ENCODE measurements at places on chromosomes 3 and 15.

- no peak for DNase-seq
Measured at GRCh38 chr3:126442094-126442855, 33.4 kb downstream of the ZXDC start.

- DNase-seq: no peak
Measured at GRCh38 chr3:12413721-12414255, 70.5 kb upstream of the TSEN2 start.

GRCh38 chr3:122314228-122314876 is 10.7 kb upstream of the CSTA start:
- DNase-seq: no peak

DNA sequence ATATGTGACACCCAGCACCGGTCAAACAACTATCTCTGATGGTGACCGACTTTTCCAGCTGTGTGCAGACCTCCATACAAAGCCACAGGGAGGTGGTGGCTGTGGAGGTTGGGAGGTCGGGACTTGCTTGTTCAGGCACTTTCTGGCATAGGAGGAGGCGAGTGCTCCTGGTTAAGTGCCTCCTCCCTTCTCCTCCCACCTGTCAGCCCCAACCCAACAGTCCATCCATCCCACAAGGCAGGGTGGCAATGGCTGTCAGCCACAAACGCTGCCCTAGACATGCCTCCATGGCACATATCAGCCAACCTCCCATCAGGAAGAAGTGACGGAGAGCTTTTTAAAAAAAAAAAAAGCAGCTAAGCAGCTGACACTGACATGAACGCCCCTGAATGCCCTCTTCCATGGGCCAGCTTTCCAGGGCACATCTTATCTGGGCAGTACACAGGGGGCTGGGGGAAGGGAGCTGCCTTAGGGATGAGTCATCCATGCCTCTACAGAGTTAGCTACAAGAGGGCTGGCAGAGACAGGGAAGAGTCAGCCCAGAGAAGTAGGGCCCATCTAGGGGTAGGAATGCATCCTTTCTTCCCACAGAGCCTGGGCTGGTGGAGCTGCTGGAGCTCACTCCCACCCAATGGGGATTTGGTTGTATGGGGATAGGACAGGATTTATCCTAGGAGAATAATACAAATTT is 41.2 kb downstream of the CCDC12 start:
- no peak for DNase-seq

- DNase-seq: no peak
Measured at GRCh38 chr15:69957175-69957574, 140.5 kb downstream of the TLE3 start.

DNA sequence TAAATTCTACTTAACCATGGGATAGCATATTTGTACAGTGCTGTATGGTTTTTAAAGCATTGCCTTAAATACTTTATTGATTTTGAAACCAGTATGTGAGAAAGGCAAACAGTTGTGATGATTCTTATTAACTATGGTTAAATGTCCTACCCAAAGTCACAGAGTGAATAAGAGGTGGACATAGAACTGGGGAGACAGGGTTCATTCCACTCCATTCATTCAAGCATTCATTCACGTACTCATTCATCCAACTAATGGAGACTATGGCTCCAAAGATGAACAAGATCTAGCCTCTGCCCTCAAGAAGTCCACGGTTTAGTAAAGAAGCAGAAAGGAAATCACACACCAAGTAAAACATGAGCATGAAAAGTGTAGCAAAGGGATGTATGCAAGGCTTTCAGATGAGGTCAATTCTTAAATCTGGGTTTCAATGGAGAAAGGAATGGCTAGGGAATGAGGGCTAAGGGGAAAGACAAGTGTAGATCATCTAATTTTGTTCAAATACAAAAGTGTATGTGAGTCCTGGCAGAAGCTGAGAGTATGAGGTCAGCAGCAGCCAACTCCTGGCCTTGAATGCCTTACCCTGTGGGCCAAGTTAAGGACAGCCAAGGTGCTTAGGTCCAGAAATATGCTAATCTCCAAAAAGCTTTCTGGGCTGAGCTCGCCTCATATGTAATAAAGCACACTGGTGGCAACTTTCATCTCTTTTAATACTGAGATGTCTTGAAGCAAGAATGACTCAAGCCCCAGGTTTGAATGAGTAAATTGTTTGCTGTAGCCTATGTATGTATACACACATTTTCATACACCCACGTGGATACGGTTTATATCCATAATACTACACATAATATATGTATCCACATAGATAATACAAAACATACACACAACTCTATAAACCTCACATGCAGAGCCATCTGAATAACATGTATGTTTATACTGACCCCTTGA is 4.3 kb downstream of the TNIK start:
- DNase-seq: no peak

- no peak for DNase-seq
Measured at GRCh38 chr15:59501597-59501996, 63.6 kb downstream of the FAM81A start.

- no peak for DNase-seq
Measured at GRCh38 chr15:80984856-80985255, 4.8 kb downstream of the MESD start.

GRCh38 chr15:51371266-51371665 is 29.8 kb downstream of the GLDN start:
- no peak for DNase-seq

- no peak for DNase-seq
Measured at GRCh38 chr15:69417581-69417980, 3.4 kb downstream of the KIF23 start.

GRCh38 chr3:33787328-33788009 is 11.0 kb upstream of the PDCD6IP start:
- DNase-seq: peak; percentile 32

GRCh38 chr3:141659821-141660613 is 78.1 kb upstream of the RNF7 start:
- no peak for DNase-seq

DNA sequence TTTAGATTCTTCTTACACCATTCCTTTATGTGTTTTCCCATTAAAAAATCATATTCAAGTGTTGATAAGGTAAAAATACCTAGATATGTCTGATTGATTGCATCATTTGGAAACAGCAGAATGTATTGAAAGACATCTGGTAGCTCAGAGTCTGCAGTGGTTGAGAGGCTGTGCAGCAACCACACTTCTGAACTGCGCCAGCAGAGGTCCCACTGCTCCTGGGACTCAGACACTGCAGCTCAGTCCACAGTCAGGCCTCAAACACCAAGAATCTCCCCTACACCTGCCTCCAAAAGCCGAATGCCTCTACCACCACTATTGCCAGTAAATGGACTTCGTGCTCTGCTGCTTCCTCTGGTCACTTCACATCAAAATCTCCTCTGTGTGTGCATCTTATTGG is 176.9 kb upstream of the LMCD1 start:
- peak; percentile 13 for DNase-seq

DNA sequence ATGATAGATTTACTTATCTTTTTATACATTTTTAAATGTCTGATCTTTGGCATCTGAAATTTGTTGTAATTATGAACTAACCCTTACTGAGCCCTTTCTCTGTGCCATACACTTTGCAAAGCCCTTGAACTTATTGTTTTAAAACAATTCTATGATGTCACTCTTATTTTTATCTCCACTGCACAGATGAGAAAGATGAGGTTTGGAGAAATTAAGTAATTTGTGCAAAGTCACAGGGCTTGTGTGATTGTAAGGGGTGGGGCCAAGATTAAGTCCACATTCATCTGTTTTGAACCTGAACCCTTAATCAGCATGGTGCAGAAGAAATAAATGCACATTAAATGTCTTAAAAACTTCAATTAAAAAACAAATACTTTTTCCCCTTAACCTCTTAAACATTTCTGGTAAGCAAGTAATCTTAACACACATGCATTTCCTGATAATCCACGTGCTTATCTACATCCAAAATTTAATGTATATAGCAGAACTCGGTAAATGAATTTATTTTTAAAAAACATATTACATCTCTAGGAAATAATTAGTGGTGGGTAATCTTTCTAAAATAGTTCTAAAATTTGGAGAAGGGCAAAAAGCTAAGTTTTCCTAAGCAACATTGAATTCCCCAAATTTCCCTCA is 189.8 kb upstream of the TBC1D5 start:
- DNase-seq: no peak

- no peak for DNase-seq
Measured at GRCh38 chr3:79421273-79421672, 346.5 kb downstream of the ROBO1 start.

DNA sequence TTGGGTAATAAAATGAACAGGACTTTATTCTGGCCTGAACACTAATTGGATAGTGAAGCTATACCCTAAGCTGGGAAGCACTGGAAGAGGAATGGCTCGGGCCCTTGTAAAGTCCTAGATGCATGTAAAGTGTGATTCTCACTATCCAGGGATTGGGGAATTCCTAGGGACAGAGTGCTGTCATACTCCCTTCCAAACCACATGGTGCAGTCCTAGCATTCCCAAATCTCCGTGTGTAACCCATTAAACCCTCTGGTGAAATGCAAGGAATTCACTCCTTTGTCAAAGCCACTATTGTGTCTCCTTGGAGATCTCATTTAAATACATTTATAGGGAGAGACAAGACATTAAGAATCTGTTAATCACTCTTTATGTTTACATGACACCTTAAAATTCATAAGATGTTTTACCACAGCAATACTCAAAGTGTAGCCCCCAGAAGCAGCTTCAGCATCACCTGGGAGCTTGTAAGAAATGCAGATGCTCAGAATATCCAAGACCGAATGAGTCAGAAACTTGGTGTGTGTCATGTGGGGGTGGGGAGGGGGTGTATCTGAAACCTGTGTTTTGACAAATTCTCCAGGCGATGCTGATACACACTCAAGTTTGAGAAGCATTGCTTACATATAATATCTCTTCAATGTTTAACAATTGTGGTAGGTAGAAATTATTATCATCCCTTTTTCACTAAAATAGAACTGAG is 121.8 kb upstream of the NPHP3 start:
- DNase-seq: no peak

DNA sequence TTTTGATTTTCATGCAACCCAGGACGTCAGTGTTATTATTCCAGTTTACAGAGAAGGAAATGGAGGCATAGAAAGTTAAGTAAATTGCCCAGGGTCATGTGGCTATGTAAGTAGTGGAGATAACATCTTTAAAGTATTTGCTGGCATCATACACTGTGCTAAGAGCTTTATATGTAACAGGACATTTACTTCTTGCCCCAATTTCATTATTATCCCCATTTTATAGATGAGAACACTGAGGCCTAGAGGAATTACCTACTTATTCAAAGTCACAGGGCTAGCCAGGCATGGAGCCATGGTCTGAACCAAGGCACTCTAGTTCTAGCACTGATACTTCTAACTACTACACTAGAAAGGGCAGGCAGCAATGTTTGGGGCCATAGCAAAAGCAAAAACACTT is 107.3 kb upstream of the ANKRD28 start:
- DNase-seq: no peak

DNA sequence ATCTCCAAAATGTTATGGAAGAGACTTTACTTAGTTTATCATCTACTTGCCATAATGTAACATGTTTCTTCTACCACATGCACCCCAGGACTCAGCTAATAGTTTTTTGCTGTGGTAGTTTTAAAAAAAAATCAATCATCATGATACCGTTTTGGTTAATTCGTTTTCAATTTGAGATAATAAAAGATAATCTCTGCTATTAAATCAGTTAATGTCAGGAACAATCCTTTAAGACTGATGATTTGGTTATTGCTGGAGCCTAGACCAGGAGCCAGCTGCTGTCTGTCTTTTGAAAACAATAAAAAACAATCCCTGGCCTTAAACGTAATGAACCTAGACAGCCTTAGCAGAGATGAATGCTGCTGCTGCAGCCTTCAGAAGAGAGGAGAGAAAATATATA is 403.7 kb downstream of the OXSM start:
- no peak for DNase-seq

GRCh38 chr3:123694366-123695087 is 109.7 kb upstream of the HACD2 start:
- DNase-seq: no peak

Data from activated T-helper 1 cell treated with Interleukin-2 at 50 U/mL for 16 hours (primary cell).